ENCODE measurements at places on chromosomes 2 and 18.

GRCh38 chr2:53575721-53576124 lies 191.9 kb upstream of the CHAC2 start:
- DNase-seq, result peak; percentile 25

GRCh38 chr2:8598295-8599165 lies 83.3 kb upstream of the ID2 start:
- DNase-seq, result no peak

- no peak for DNase-seq
Measured at GRCh38 chr2:33365264-33365970, 111.0 kb upstream of the RASGRP3 start.

- DNase-seq, result peak; percentile 20
Measured at GRCh38 chr2:14285812-14286211, 346.7 kb upstream of the LRATD1 start.

- peak; percentile 5 for DNase-seq
Measured at GRCh38 chr2:239991689-239992314, 33.3 kb downstream of the NDUFA10 start.

- DNase-seq, result no peak
Measured at GRCh38 chr2:219570194-219570923, 980 bp downstream of the OBSL1 start.

DNA sequence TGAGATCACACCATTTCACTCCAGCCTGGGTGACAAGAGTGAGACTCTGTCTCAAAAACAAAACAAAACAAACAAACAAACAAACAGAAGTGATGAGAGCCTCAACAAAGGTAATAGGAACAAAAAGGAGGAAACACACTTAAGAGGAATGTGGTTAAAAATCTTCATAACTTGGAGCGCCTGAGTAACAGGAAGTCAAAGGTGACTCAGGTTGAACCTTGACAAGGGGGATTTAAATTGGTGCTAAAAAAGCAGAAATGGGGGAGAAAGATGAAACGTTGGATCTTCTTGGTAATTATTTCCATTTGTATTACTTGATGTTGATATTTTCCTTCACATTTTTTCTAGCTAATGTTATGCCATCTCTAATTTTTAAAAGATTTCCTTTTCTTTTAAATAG lies 318.5 kb upstream of the TCF4 start:
- no peak for DNase-seq

GRCh38 chr18:75214332-75214690 lies 3.7 kb downstream of the TSHZ1 start:
- DNase-seq, result no peak

GRCh38 chr2:183536714-183537113 lies 412.5 kb downstream of the NUP35 start:
- no peak for DNase-seq

DNA sequence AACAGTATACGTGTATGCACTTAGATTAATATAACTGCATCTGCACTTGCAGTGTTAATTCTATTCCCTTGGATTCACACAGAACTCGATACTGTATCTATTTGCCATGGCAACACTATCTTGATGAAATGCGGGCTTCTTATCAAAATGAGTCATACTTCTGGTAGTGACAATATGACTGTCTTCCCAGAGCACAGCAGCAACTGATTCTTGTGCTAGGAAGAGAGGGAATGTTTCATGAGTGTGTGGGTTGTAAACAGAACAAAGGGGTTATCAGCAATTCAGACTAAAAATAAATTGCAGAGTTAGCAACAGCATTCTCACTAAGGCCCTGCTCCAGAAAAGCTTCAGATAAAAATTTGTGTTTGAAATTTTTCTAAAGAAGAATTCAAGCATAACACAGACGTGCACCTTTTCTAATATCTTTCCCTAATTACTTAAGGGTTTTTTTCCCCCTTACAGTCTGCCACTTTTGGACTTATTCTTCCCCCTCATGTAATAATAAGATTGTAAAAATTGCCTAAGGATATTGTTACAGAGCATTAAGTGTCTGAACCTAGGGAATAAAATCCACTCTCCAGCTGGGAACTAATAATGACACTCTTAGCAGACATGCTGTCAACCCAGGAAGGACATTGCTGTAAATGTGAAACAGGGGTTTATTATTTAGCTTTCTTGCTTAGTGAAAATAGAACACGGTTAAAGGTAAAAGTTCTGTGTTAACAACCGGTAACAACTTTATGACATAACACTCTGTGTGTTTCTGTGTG lies 99.9 kb upstream of the SLC38A11 start:
- no peak for DNase-seq

DNA sequence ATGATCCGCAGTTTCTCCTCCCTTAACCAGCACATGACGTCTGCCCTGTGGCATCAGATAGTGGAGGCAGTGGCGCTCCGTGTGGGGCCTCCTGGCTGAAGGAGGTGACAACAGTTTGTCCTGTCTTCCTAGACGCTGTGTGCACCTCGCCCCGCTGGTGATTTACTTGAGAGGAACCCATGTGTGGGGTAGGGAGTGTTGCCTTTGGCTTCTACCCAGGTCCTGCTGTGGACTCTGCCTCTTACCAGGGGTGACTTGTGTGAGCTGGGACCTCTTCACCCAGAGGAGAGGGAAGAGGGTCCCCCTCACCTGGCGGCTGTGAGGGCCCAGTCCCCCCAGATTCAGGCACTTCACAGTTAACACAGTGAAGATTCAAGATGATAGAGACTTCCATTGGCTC lies 77.6 kb downstream of the TMEM18 start:
- DNase-seq, result no peak

DNA sequence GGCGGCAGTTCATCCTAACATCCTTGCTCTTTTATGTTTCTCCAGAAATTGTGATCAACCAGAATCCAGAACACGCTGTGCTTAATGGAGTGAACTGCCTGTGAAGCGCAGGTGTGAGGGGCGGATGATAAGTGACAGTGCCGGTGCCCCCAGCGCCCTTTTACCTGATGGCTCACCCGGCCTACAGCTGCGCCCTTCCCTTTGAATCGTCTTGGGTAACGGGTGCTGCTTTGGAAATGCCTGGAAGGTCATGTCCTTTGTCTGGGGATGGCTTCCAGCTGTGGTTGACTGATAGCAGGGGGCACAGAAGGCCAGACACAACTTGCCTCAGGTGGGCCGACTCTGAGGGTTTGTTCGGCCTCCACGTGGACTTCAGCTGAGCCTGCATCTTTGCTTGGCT lies 119.4 kb downstream of the LPIN1 start:
- DNase-seq, result no peak

DNA sequence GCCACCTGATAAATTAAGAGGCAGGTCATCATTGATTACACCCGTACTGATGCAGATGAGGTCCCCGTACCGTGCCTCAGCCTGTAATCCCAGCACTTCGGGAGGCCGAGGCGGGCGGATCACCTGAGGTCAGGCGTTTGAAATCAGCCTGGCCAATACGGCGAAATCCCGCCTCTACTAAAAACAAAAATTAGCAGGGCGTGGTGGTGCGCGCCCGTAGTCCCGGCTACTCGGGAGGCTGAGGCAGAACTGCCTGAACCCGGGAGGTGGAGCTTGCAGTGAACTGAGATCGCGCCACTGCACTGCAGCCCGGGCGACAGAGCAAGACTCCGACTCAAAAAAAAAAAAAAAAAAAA lies 683 bp upstream of the ENOSF1 start:
- no peak for DNase-seq

DNA sequence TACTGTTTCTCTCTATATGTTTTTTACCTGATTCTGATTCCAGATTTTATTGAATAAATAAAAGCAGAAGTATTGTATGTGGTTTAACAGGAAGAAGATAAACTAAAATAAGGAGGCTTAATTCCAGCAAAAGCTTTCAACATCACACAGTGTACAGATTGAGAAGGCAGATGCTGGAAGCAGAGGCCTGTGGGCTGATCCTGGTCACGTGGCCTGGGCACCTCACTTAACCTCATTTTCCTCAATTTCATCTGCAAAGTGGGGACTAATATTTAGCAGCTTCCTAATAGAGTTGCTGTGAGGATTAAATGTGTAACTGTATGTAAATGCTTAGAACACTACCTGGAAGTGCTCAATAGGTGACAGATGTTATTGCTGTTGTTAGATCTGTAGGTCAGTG lies 58.0 kb downstream of the CDCA7 start:
- no peak for DNase-seq

DNA sequence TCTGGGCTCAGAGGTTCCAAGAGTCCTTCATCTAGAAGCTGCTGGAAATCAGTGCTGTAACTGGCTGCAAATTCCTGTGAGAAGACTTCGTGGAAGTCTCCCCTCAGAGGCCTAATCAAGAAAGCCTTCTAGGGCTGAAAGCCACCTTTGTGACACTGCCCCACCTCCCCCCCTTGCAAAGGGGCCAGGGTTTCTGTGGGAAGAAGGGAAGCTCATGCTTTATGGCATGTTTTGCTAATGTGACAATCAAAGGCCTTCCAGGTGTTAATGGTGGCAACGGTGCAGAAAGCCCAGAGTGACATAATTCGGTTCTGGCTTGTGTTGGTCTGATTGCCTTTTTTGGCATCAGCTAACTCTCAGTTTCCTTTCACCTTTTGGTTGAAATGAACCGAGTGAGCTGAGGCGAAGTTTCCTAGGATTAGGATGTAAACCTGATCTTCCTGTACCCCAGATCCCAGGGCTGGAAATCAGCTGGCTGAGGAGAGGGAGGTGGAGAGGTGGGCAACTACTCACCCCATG lies 126.9 kb upstream of the TRIB2 start:
- DNase-seq, result no peak

GRCh38 chr2:238986491-238987351 lies 138.8 kb downstream of the TWIST2 start:
- DNase-seq, result no peak

DNA sequence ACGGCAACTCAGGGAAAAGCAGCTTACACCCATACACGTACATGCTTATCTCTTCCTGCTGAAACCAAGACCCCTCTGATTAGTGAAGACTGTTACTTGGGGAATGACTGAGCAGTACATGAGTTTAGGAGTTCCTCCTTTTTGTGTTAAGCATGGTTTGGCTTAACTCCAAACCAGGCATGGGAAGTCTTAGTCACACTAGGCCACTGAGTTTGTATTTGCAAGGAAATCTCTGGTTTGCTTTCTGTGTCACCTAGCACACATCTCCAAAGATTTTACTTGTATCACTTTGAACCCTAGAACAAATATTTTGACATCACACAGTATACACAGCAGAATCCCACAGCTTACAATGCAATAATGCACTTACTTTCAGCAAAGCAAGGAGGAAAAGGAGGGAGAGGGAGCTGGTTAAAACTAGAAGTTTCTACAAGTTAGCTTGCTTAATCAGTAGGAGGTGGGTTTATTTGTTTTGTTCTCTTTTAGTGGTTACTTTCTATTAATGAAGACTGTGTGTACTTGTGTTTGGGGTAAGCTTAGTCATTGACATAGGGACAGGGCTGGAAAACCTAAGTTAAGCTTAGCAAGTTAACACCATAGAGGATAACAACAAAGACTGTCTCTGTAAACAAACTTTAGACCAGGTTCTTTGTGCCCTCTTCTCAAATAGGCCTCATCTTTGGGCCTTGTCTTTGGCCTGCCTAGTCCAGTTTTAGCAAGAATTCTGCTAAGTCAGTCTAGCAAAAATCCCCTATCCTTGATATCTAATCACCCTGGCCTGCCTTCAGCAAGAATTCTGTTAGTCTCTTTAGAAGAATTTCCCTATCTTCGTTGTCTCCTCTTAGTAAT lies 219.4 kb downstream of the MREG start:
- DNase-seq, result no peak

- no peak for DNase-seq
Measured at GRCh38 chr2:168679081-168679480, 123.4 kb upstream of the NOSTRIN start.

DNA sequence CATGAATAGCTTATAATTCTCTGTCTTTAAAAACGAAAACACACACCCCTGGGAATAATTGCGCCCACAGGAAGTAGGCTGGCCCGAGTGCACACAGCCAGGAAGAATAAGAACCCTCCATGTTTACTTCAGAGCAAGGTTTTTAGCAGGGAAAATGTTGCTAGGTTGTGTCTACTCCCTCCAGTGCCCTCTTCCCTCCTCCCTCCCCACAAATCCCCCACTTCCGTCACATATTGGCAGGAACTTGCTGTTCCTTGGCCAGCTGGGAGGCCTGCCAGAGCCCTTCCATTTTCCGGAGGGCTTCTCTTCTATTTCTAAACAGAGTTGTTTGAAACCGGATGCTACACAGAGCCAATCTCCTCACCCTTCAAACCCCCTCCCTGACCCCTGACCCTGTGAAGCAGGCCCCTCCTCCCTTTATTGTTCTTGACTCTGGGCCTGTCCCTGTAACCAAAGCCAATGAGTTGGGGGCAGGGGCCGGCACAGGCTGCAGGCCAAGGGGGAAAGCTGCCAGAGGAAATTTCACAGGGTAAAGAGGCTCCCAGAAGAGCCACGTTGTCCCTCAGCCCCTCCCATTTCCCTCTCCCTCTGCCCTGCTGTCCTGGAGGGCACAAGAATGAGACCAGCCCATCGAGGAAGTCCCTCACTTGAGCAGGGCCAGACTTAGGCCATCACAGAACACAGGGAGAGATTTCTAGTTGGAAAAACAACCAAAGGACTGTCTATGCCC lies 49.8 kb upstream of the LGALSL start:
- DNase-seq, result no peak

DNA sequence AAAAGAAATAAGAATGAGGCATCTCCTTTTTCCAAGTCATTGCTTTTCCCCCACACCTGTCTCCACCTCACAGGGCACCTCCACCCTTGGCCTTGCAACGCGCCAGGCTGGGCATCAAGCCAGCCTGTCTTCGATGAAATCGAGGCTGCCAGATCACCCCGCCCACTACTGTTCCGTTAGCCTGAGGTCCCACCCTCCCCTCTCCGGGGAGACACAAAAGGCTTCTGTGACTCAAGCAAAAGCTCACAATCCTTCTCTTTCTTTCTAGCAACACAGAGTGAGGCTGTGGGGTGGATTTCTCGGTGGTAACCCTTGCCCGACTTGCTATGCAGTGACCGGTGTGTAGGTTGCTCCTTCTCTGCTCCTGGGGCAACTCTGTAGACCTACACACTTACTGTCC lies 9.9 kb downstream of the TNP1 start:
- DNase-seq, result no peak

GRCh38 chr2:235493775-235494715 lies at the start of gene AGAP1:
Gene AGAP1 (plus strand): TSS chr2:235494043.
- DNase-seq, result peak; percentile 84

- DNase-seq, result no peak
Measured at GRCh38 chr18:46035696-46036680, 36.1 kb downstream of the PSTPIP2 start.

DNA sequence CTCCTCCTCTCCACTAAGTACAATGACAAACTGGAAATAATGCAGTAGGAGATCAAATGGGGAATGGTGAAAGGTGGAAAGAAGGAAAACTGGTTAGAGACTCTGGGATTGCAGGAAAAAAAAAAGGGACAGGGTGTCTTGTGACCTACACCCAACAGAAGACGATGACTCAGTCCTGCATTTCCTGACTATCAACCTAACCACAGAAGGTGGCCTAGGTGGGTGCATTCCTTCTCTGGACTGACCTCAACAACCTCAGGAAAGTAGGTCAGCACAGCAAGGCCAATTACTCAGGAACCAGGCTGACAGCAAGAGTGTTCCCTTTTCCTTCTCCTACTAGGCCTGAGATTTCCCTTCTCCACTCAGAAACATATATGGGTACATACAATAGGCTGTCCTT lies 1386.4 kb upstream of the ZEB2 start:
- DNase-seq, result no peak

- DNase-seq, result no peak
Measured at GRCh38 chr2:84636080-84636971, 120.0 kb downstream of the DNAH6 start.

GRCh38 chr2:188727846-188728245 lies 246.3 kb upstream of the COL3A1 start:
- no peak for DNase-seq

- DNase-seq, result no peak
Measured at GRCh38 chr2:199458806-199459285, 1.1 kb upstream of the SATB2 start.

- no peak for DNase-seq
Measured at GRCh38 chr2:53584986-53585385, 182.6 kb upstream of the CHAC2 start.
